ENCODE measurements at places on chromosomes 2 and 18. TPM values are rescaled to one million over a fixed set of nuclear protein-coding genes. Genes with fewer than 3 reads are reported as not detected.

- peak; percentile 94 for DNase-seq
Measured at GRCh38 chr2:218367415-218368149, 10.9 kb downstream of the CATIP start.

Gene PSD4
- total RNA-seq, result 1.8 TPM

Gene ZBTB7C
- 0.36 TPM for total RNA-seq

- no peak for DNase-seq
Measured at GRCh38 chr2:85892216-85892944, 3.6 kb upstream of the ST3GAL5 start.

DNA sequence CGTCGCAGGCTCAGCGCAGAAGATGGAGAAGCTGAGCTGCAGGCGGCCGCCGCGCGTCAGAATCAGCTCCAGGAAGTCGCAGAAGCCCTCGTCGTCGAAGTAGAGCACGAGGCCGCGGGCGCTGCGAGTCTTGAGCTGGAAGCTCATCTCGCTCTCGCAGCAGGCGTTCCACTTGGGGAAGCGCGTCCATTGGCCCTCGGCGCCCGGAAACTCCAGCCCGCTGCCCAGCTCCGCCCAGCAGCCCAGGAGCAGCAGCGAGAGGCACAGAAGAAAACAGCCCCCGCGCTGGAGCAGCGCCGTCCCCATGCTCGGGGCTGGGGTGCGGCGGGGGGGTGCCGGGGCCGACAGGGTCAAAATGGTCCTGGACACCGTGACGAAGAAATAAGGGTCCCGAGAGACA is 4.0 kb downstream of the NRXN1 start:
- no peak for DNase-seq

DNA sequence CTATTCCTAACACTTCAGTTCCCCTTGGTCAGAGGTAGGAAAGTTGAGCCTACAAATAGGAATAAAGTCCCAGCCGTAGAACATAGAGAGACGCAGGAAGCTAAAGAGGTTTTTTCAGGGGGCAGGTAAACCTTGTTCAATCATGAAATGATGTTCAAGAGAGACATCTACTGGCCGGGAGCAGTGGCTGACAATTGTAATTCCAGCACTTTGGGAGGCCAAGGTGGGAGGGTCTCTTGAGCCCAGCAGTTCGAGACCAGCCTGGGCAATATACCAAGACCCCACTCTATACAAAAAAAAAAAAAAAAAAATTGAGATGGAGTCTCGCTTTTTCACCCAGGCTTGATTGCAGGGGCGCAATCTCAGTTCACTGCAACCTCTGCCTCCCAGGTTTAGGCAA is 66.7 kb upstream of the DNAJC10 start:
- DNase-seq, result peak; percentile 34

Gene NPC1
- total RNA-seq, result 254 TPM

Gene VWC2L
- total RNA-seq, result not detected

- DNase-seq, result no peak
Measured at GRCh38 chr2:101356521-101356920, 30.8 kb downstream of the CREG2 start.

Measured in osteoblast (primary cell).